ENCODE measurements at places on chromosomes 1 and 21.

GRCh38 chr1:173202424-173203145, 4.5 kb downstream of the TNFSF4 start:
- DNase-seq = peak; percentile 51

GRCh38 chr1:21914880-21915640, 22.1 kb downstream of the HSPG2 start:
- no peak for DNase-seq

DNA sequence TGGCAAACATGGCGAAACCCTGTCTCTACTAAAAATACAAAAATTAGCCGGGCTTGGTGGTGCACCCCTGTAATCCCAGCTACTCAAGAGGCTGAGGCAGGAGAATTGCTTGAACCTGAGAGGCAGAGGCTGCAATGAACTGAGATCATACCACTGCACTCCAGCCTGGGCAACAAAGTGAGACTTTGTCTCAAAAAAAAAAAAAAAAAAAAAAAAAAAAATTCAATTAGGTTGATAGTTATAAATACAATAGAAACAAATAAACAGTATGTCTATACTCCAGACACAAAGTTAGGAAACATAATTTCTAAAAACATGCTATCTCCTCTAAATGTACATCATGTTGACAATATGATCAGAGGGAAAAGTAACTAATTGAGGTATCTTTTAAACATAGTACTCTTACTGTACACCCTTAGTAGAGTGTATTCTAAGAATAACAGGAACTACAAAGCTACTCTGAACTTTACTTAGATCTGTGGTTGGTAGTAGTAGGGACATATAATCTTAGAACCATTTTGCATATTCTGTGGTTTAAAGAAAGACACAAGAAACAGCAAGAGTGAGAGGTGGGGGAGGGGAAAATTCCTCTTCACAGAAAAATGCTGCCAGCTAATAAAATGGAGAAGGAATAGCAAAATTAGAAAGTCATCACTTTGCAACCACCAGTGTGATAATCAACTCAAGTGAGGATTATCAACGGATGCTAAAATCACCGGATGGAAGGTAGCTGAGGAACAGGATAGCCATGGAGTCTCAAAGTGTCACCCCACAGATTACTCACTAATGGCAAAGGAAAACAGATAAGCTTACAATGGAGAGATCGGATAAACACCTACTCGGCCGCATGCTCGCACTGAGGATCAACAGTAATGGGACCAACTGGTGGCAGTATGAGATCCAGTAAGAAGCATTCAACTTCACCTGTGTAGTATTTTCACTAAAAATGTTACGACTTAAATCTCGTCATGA, 35.0 kb downstream of the MTOR start:
- DNase-seq = no peak

DNA sequence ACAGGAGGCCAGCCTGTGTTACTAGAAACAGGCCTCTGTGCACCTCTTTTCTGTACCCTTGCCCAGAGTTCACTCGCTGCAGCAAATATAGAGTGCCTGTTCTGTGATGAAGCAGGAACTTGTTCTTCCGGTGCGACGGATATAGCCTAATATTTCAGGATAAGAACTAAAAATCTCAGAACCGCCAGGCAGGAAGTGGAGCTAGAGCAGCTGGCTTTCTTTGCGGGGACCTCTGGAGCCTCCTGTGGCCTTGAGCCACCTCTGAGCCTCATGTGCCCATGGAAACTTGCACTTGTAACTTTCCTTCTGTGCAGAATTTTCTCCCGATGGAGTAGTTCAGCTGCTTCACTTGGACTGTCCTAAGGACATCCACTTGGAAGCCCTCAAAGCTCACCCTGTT, 44.5 kb upstream of the VAMP3 start:
- DNase-seq = no peak

GRCh38 chr1:17356387-17357026, 15.5 kb upstream of the PADI6 start:
- DNase-seq = no peak

DNA sequence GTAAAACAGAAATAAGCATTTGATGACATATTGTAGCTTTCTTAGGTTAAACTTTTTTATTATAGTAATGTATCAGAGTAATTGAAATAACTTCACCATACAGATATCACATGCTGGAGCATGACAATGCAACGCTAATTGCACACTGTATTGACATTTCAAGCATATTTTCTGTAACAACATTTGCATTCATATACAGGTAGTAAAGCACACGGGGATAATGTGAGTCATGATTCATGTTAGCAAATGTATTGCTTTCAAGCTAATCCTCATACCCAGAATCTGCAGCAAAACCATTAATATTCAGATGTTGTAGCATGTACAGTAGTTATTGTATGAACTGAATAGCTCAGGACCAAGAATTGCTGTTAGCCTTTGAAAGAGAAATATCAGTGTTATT, 133.9 kb downstream of the TTLL7 start:
- DNase-seq = no peak

DNA sequence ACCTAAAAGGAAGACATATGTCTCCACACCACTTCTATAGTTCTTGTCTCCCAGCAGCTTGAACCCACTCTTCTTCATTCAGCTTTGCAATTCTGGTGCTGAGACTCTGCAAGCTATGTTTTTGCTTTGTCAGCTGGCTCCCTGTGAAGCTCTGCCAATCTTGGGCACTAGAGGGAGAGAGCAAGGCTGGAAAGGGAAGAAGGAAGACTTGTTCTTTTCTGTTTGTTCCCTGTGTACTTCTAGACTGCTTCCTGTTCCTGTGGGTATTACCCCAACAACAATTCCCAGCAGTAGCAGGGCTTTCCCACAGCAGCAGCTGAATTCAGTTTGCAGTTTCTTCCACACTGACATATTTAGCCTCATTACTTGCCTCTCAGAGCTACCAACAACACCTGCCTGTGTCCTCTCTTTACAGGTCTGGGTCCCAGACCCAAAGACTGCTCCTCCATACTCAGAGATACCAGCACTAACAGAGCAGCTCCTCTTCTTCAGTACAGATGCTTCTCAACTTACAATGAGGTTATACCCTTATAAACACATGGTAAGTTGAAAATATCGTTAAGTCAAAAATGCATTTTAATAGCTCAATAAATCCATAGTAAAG, 275.2 kb upstream of the NEGR1 start:
- DNase-seq = no peak

- DNase-seq = no peak
Measured at GRCh38 chr21:42499444-42500112, 3.6 kb upstream of the RSPH1 start.

- DNase-seq = peak; percentile 33
Measured at GRCh38 chr1:23980728-23981070, 572 bp upstream of the SRSF10 start.

GRCh38 chr1:150841626-150842025, 33.6 kb upstream of the CTSK start:
- peak; percentile 62 for DNase-seq

GRCh38 chr1:34850382-34850781, 9.2 kb downstream of the SMIM12 start:
- no peak for DNase-seq
